ENCODE measurements at places on chromosomes 1 and 21. TPM values are rescaled to one million over a fixed set of nuclear protein-coding genes. Genes with fewer than 3 reads are reported as not detected.

- no peak overlapping the region for H3K27ac ChIP-seq
- H3K27me3 ChIP-seq = no peaks in the 10 kb centered on the region
- peaks cover 18% of the 10 kb centered on the region for H3K36me3 ChIP-seq
- no peak overlapping the region for H3K4me3 ChIP-seq
- no peak for DNase-seq
Observed at GRCh38 chr1:48761411-48761810, 15.3 kb downstream of the BEND5 start.

The PTPN22 gene
- 2.3 TPM for total RNA-seq

DNA sequence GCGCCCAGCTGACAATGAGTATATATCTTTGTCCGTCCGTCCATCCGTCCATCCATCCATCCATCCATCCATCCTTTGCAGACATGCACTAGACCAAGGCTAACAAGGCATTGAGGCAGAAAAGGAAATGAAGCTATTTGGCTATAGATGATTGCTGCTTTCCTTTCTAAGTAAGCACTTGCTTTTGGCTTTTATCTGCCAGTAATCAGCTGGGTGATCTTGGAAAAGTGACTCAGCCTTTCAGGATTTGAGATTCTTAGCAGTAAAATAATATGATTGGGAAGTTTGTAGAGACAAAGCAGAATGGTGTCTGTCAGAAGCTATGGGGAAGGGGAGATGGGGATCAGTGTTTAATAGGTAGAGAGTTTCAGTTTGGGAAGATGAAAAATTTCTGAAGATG, 22.7 kb downstream of the ZFYVE9 start:
- no peaks in the 10 kb centered on the region for H3K36me3 ChIP-seq
- no peak for DNase-seq
- no peak overlapping the region for H3K27ac ChIP-seq
- H3K4me3 ChIP-seq = no peak overlapping the region
- H3K27me3 ChIP-seq = no peaks in the 10 kb centered on the region

DNA sequence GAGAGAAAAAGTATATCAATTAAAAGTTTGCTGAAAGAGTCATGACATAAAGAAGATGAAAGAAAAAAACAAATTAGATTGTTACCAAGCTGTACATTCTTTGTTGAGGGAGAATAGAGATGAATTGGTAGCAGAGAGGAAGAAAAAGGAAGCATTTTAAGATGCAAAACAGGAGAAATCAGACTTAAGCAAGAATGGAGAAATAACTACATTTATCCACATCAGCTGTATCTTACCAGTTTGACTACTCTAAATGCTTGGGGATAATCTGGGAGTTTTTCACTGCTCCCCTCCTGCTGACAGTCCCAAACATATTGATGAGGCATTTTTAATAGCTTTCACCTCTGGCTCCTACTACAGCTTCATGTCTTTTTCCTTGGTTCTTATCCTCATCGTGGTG, 16.8 kb upstream of the PTPRC start:
- no peak overlapping the region for H3K27ac ChIP-seq
- DNase-seq = no peak
- H3K27me3 ChIP-seq = no peaks in the 10 kb centered on the region
- no peak overlapping the region for H3K4me3 ChIP-seq

- peaks cover 7% of the 10 kb centered on the region for H3K36me3 ChIP-seq
- no peak overlapping the region for H3K4me3 ChIP-seq
- DNase-seq = no peak
- H3K27ac ChIP-seq = peak overlapping the region; percentile 11
- H3K4me1 ChIP-seq = peaks cover 61% of the 10 kb centered on the region
Observed at GRCh38 chr1:230090194-230090711, 23.2 kb downstream of the GALNT2 start.

DNA sequence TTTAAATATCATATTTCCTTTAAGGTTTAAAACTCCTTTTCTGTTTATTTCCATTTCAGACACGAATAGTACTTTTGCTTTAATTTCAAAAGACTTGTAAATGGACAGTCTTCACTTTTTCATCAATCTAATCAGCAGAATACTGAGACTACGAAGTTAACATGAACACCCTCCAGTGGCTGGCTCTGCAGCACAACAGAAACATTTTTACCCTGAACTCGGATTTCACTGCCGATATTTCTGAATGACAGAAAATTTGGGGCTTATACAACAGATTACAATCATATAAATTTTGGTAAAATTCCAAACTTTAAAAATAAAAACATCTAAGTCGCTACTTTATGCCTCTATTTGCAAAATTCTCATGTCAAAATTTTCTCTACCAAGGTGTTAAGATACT, 86.2 kb downstream of the AKT3 start:
- H3K27me3 ChIP-seq = no peaks in the 10 kb centered on the region
- no peaks in the 10 kb centered on the region for H3K36me3 ChIP-seq
- DNase-seq = no peak
- H3K4me1 ChIP-seq = peaks cover 10% of the 10 kb centered on the region
- H3K27ac ChIP-seq = no peak overlapping the region

The AURKAIP1 gene
- 110 TPM for total RNA-seq

The ECE1 gene
- 98.3 TPM for total RNA-seq

DNA sequence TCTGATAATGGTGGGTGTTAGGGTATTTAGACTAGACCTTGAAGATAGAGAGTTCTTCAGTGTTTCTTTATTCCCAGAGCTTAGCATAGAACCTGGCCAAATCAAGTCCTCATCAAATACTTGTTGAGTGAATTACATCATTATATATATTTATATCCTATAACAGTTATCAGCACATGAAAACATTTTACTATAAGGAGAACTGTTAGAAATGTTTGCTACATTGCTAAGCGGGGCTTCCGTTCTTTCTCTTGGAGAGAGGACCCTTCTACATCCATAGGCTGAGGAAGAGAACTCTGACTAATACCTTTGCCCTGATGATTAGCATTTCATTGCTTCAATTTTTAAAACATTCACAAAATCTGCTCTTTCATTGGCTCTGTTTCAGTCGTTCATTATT, 66.5 kb upstream of the NBL1 start:
- no peak overlapping the region for H3K4me3 ChIP-seq
- DNase-seq = no peak
- H3K4me1 ChIP-seq = no peaks in the 10 kb centered on the region
- H3K27me3 ChIP-seq = no peaks in the 10 kb centered on the region
- H3K36me3 ChIP-seq = no peaks in the 10 kb centered on the region

- DNase-seq = no peak
- peaks cover 53% of the 10 kb centered on the region for H3K27me3 ChIP-seq
- H3K4me3 ChIP-seq = no peak overlapping the region
- peaks cover 35% of the 10 kb centered on the region for H3K36me3 ChIP-seq
- peaks cover 13% of the 10 kb centered on the region for H3K4me1 ChIP-seq
Observed at GRCh38 chr1:1237874-1238701, 6.1 kb downstream of the B3GALT6 start.

DNA sequence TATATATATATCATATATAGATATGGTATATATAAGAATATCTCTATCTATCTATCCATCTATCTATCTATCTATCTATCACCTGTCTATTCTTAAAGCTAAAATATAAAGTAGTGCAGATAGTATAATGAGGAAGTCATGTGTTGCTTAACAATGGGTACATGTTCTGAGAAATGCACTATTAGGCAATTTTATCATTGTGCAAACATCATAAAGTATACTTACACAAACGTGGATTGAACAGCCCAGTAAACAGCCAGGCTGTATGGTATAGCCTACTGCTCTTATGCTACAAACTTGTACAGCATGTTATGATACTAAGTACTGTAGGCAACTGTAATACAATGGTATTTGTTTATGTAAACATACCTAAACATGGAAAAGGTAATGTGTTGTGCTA, 621.0 kb upstream of the NCAM2 start:
- H3K27ac ChIP-seq = no peak overlapping the region
- no peaks in the 10 kb centered on the region for H3K4me1 ChIP-seq
- H3K27me3 ChIP-seq = no peaks in the 10 kb centered on the region
- DNase-seq = no peak

The MPL gene
- total RNA-seq = 0.63 TPM

The AMY1A gene
- total RNA-seq = not detected

DNA sequence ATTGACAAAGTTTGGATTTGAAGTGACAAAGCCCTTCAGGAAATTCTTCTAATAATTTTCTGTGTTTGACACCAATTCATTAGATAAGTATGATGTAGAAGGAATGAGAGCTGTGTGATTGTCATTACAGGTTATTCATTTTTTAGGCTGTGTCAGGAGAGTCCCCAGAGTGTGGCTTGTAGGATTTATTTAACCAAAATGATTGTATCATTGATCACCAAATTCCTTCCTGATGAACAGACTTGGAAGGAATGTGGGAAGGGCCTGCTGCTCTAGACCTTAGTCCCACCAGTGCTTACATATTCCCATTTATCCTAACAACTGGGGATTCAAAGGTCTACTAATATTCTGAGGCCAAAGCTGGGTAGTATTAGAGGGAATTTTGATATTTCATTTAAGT, 383.3 kb upstream of the KAZN start:
- no peaks in the 10 kb centered on the region for H3K4me1 ChIP-seq
- H3K27me3 ChIP-seq = no peaks in the 10 kb centered on the region
- DNase-seq = no peak
- H3K4me3 ChIP-seq = no peak overlapping the region
- H3K27ac ChIP-seq = no peak overlapping the region

The C1orf226 gene
- 18.9 TPM for total RNA-seq

The TAS1R3 gene
- total RNA-seq = 0.17 TPM

- H3K4me1 ChIP-seq = peaks cover 85% of the 10 kb centered on the region
- DNase-seq = no peak
- no peak overlapping the region for H3K4me3 ChIP-seq
- no peaks in the 10 kb centered on the region for H3K36me3 ChIP-seq
- H3K27ac ChIP-seq = no peak overlapping the region
- H3K27me3 ChIP-seq = no peaks in the 10 kb centered on the region
Observed at GRCh38 chr1:183477986-183478781, 5.9 kb downstream of the SMG7 start.

DNA sequence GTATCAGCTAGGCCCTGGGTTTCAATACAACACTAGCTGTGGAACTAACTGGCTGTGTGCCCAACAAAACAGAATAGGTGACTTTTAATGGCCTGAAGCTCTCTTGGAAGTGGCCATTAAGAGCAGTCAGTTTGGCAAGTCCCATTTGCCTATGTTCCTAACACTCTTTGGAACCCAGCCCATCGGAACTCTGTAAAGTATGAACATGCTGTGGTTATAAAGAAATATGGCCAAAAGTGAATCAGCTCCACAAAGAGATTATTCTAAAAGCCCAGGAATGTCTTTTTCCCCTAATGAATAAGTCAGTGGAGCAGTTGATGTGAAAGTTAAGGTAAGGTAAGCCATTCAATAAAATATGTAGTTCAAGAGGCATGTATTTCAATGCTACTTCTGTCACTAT, 223.7 kb upstream of the ADAMTS5 start:
- no peaks in the 10 kb centered on the region for H3K27me3 ChIP-seq
- H3K4me3 ChIP-seq = no peak overlapping the region
- no peak for DNase-seq
- no peaks in the 10 kb centered on the region for H3K36me3 ChIP-seq
- H3K4me1 ChIP-seq = no peaks in the 10 kb centered on the region

The TTC4 gene
- 16.4 TPM for total RNA-seq

Data from esophagus muscularis mucosa (tissue), 4 donors.